Ascending aorta (tissue), 2 donors: ENCODE measurements at places on chromosomes 16 and 17. TPM values are rescaled to one million over a fixed set of nuclear protein-coding genes. Genes with fewer than 3 reads are reported as not detected.

Gene TOP2A
- 0.11 TPM for total RNA-seq

Gene TBC1D3K
- not detected for total RNA-seq

Gene IL4R
- 88.7 TPM for total RNA-seq

Gene OR3A3
- total RNA-seq: not detected

Gene TSPOAP1
- total RNA-seq: 22.4 TPM

Gene MYH2
- total RNA-seq: not detected

Gene SPATA22
- total RNA-seq: not detected

Gene OR2C1
- not detected for total RNA-seq
